ENCODE measurements at places on chromosomes 5 and 9.
A peak's percentile ranks its signal among the peaks of the same experiment; 100 is the strongest.

DNA sequence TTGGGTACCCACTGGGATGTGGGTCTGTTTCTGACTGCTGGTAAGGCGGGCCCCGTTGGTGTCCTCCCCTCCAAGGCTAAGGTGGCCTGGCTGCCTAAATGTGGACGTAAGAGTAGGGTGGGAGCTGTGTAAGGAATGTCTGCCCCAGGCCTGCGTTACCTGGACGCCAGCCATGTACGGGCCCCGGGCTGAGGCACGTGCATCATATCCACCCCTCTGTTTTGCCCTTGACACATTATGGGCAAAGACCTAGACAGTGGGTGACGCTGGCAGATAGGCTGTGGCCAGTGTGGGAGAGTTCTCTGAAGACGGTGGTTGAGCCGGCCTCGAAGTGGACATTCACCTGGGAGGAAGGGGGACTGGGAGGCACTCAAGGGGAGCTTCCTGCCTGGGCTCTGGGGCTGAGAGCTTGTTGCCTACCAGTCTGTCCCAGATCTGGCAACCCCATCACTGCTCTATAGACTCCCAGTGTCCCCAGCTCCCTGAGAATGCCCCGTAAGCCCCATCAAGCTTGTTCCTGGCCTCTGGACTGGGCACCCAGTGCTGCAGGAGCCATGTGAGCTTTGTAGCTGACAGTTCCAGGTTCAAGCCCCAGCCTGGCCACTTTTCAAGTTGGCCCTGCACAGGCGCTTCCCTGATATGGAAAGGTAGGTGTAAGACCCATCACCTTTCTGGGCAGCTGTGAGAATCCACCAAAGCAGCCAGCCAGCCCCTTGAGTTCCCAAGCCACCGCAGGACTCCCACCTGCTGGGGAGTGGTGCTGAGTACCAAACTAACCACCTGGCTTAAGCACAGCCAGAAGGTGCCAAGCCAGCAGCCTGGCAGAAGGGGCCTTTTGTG, 3.2 kb upstream of the PRR7 start:
- H3K27me3 ChIP-seq = no peaks in the 10 kb centered on the region
- peaks cover 6% of the 10 kb centered on the region for H3K36me3 ChIP-seq
- DNase-seq = no peak

DNA sequence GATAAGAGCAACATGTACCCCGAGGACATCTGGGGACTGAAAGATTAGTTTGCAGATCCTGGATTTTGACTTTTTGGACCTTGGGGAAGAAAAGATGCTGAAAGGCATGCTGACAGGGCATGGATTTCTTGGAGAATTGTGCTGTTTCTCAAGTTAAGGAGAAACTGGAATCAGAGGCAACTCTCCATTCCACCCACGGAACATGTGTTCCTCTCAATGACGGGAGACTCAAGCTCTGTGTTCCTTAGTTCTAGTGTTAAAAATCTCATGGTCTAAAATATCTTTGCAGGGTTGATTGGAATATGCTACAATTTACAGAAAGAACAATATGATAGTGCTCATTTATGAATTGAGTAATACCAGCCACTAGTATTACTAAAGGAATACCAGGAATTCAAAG, 34.4 kb upstream of the CDH12 start:
- no peaks in the 10 kb centered on the region for H3K4me1 ChIP-seq
- no peaks in the 10 kb centered on the region for H3K36me3 ChIP-seq
- no peak overlapping the region for H3K27ac ChIP-seq
- no peak for DNase-seq
- no peaks in the 10 kb centered on the region for H3K27me3 ChIP-seq

DNA sequence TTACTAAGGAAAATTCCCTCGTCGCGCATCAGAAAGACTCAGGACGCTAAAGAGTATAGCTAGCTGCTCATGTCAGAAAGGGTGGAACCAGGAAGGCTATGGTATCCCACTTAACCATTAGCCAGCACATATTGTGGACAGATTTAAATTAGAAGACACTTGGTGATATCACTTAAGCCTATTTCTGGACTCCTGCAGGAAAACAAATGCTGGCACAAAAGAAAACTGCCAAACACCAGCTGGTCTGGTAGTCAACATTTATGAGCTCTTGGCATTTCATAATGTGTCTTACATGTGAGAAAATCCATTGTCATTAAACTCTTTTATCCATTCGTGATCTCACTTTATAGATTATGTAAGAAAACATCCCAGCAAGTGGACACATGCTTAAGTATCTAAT, 377.4 kb downstream of the PTPRD start:
- H3K36me3 ChIP-seq = no peaks in the 10 kb centered on the region
- no peaks in the 10 kb centered on the region for H3K27me3 ChIP-seq
- H3K4me1 ChIP-seq = no peaks in the 10 kb centered on the region
- no peak overlapping the region for H3K27ac ChIP-seq

GRCh38 chr9:123107639-123108285, 74.3 kb downstream of the GPR21 start:
- peaks cover 38% of the 10 kb centered on the region for H3K36me3 ChIP-seq
- H3K27me3 ChIP-seq = no peaks in the 10 kb centered on the region
- H3K4me1 ChIP-seq = no peaks in the 10 kb centered on the region
- no peak overlapping the region for H3K4me3 ChIP-seq
- DNase-seq = no peak

GRCh38 chr9:118418887-118419565, 714.8 kb downstream of the TLR4 start:
- no peak for DNase-seq
- H3K4me3 ChIP-seq = no peak overlapping the region
- H3K27ac ChIP-seq = no peak overlapping the region
- H3K27me3 ChIP-seq = no peaks in the 10 kb centered on the region
- peaks cover 2% of the 10 kb centered on the region for H3K4me1 ChIP-seq
- H3K36me3 ChIP-seq = no peaks in the 10 kb centered on the region

DNA sequence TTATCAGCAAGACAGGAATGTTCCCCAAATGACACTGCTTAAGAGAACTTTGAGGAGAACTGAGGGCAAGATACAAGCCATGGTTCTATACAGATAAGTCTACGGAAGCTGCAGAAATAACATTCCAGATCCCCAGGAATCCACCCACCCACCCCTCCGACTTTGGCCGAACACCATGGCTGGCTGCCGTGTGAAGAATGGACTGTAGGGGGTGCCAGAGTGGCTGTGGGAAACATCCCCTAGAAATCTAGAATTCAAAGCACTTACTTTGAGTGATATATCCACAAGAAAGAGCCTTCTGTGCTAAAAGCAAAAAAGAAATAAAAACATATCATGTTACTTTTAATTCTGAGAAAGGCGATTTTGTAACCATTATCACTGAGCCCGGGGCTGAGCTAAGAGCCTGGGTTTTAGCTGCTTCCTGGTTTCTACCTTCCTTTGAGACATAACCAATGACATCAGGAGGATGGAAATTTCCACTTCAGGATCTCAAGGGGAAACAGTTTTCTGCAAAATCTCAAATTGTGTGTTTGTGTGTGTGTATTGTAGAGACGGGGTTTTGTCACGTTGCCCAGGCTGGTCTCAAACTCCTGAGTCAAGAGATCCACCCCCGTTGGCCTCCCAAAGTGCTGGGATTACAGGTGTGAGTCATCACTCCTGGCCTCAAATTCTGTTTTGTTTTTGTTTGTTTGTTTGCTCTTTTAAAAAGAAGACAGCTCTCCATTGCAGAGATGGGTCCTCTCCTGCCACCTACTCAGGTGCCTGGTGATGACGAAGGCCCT, 36.4 kb downstream of the GGTA1 start:
- H3K36me3 ChIP-seq = no peaks in the 10 kb centered on the region
- H3K27me3 ChIP-seq = no peaks in the 10 kb centered on the region
- DNase-seq = peak; percentile 39
- no peaks in the 10 kb centered on the region for H3K4me1 ChIP-seq

GRCh38 chr5:174549254-174549653, 175.1 kb upstream of the MSX2 start:
- H3K27ac ChIP-seq = no peak overlapping the region
- no peaks in the 10 kb centered on the region for H3K4me1 ChIP-seq
- no peaks in the 10 kb centered on the region for H3K27me3 ChIP-seq
- no peaks in the 10 kb centered on the region for H3K36me3 ChIP-seq

DNA sequence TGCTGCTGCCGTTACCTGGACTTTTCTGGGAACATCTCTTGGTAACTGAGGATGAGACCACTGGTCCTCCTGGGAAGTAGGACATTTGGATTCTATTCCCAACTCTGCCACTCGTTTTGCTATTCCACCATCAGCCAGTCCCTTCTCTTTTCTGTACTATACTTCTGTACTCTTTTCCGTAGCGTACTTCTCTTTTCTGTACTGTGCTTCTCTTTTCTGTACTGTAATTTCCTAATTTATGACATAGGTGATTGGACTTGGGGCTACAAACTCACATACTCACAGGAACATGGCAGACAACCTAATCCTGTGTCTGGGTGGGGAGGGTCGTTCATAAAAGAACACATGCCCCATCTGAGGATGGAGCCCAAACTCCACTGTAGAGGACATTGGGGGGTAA, 335.3 kb upstream of the PANK3 start:
- no peak overlapping the region for H3K4me3 ChIP-seq
- H3K4me1 ChIP-seq = no peaks in the 10 kb centered on the region
- no peaks in the 10 kb centered on the region for H3K36me3 ChIP-seq
- H3K27me3 ChIP-seq = no peaks in the 10 kb centered on the region
- no peak overlapping the region for H3K27ac ChIP-seq

DNA sequence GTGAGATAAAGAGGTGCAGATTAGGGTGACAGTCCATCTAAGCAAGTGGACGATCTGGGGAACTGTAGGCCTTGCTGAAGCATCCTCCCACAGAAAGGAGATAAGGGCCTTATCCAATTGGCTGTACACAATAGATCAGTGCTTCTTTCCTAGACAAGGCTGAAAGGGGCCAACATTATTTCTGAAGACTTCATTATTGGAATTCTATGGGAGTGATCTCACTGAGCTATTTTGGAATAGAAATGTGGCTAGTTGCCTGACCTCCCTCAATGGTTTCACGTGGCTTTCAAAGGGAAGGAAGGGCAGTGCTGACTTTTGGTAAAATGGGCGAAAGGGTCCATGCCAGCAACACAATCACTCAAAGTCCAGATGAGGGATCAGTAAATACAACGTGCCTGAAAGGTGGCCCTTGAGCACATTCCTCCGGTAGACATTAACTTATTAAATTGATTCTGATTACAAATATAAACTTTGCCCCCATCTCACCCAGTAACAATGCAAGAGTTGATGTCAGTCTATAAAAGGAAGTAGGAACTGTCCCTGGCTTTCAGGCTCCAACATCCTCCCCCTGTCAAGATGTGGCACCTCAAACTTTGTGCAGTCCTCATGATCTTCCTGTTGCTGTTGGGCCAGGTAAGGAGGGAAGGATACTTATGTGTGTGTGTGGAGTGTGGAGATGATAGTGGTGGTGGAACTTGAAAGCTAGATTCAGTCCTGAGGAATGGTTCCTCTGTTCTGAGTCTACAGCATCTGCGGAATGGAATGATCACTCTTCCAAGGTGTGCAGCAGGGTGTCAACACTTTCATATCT, at the start of gene LEAP2:
TSS of gene LEAP2 (plus strand) at position 550 of the 811 bp plus-strand sequence. CDS start at position 577, 27 bp downstream.
- H3K27me3 ChIP-seq = no peaks in the 10 kb centered on the region
- DNase-seq = no peak
- no peak within 1 kb of the TSS for H3K27ac ChIP-seq
- H3K36me3 ChIP-seq = peaks cover 11% of the 10 kb centered on the region
- no peaks in the 10 kb centered on the region for H3K4me1 ChIP-seq
- peak within 1 kb of the TSS; percentile 66 for H3K4me3 ChIP-seq

GRCh38 chr5:157743163-157744050, at the start of gene LSM11:
Gene LSM11, plus strand, starts transcription at chr5:157743712. Its CDS starts 39 bp downstream, at chr5:157743751.
- peaks cover 4% of the 10 kb centered on the region for H3K4me1 ChIP-seq
- peaks cover 5% of the 10 kb centered on the region for H3K36me3 ChIP-seq
- H3K27ac ChIP-seq = no peak within 1 kb of the TSS
- peak; percentile 89 for DNase-seq

DNA sequence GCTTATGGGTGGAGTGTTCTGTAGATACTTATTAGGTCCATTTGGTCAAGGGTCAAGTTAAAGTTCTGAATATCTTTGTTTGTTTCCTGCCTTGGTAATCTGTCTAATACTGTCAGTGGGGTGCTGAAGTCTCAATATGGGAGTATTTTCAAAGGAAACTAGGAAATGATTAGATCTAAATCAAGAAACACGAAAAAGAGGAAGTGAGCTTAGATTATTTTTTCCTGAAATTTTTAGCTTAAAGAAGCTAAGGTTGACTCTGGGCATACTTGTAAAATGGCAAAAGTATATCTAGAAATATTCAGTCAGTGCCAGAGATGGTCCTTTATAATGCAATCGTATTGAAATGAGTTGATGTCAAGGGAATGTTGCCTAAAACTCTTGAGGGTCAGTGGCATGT, 313.5 kb downstream of the ICE1 start:
- no peak overlapping the region for H3K4me3 ChIP-seq
- no peaks in the 10 kb centered on the region for H3K27me3 ChIP-seq
- H3K36me3 ChIP-seq = no peaks in the 10 kb centered on the region
- no peak for DNase-seq
- H3K4me1 ChIP-seq = no peaks in the 10 kb centered on the region

GRCh38 chr9:73838871-73839270, 658.3 kb upstream of the RORB start:
- H3K4me3 ChIP-seq = no peak overlapping the region
- no peaks in the 10 kb centered on the region for H3K27me3 ChIP-seq
- no peak overlapping the region for H3K27ac ChIP-seq
- no peaks in the 10 kb centered on the region for H3K4me1 ChIP-seq

GRCh38 chr9:105251733-105252404, 7.4 kb downstream of the SLC44A1 start:
- H3K27me3 ChIP-seq = no peaks in the 10 kb centered on the region
- H3K4me3 ChIP-seq = no peak overlapping the region
- H3K36me3 ChIP-seq = no peaks in the 10 kb centered on the region
- H3K4me1 ChIP-seq = peaks cover 4% of the 10 kb centered on the region
- DNase-seq = no peak

DNA sequence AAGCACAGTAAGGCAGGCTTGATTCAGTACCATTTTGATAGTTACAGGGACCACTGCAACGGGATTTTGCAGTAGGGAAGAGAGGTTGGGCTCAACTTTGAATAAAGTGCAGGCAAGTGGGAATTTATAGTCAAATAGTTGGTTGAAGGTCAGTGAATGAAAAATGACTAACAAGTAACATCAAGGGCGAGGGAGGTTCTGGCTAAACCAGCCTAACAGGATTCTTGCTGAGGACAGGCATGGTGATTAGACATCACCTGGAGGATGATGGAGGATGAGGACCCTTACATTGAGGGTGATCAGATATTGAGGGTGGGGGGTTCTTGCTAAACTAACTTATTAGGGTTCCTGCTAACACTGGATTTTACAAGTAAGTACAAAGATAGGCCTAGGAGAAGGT, 66.1 kb upstream of the SMC5 start:
- H3K27me3 ChIP-seq = no peaks in the 10 kb centered on the region
- no peak overlapping the region for H3K27ac ChIP-seq
- no peak overlapping the region for H3K4me3 ChIP-seq
